ENCODE measurements at places on chromosomes 3 and 15.

DNA sequence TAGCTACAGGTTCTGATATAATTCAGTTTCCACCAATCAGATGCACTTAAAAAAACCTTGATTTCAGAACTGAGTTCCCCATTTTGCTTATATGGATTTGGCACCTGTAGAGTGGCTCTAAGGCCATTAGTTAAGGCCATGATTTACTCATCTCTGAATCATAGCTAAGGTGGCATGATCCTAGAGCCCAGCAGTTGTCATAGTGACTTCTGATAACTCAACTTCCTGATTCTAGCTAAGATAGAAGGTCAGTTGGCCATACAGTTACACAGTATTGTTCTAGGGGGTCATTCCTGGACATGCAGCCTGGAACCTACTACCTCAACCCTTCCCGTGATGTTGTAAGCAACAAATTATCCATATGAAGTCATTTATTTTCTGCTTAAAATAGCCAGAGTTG lies 15.9 kb upstream of the TMEM87A start:
- DNase-seq, result peak; percentile 51

DNA sequence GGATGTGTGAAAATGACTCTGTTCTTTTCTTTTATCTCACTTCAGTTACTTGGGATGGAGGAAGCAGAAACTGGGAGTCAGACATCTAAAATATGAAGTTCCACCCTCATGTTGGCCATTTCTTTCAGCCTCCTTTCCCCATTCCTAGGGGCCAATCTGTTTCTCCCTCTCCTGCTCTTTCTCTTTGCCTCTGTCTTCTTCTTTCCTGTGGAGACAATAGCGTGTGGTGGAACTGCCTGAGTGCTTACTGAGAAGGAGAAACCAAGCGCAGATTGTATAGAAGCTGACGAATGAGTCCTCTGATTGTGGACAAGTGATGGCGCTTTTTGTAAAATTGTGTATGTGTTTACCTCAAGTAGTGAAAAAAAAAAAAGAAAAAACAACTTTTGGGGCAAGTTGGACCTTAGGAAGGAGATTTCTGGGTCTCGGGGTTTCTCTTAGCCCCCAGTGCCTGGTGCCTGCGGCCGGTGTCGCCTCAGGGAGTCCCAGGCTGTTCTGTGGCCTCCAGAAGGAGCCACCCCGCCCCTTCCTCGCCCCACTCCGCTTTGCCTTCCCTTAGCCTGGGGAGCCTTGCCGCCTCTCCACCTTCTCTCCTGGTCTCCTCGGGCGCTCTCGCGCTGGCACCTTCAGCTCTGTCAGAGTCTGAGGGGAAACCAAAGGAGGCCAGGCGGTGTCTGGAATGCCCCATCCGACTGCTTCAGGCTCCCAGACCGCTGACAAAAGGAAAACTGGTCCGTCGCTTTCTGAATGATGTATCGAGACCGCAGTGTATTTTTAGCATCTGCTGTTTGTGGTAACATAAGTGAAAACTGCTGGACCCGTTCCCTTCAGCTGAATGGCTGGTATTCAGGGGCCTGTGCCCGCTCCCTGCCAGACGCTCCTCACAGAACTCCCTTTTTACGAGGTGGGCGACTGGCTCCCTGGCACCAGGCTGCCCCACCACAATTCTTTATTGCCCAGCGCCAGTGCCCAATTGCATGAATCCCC lies 30.1 kb downstream of the SCG5 start:
- no peak for DNase-seq

DNA sequence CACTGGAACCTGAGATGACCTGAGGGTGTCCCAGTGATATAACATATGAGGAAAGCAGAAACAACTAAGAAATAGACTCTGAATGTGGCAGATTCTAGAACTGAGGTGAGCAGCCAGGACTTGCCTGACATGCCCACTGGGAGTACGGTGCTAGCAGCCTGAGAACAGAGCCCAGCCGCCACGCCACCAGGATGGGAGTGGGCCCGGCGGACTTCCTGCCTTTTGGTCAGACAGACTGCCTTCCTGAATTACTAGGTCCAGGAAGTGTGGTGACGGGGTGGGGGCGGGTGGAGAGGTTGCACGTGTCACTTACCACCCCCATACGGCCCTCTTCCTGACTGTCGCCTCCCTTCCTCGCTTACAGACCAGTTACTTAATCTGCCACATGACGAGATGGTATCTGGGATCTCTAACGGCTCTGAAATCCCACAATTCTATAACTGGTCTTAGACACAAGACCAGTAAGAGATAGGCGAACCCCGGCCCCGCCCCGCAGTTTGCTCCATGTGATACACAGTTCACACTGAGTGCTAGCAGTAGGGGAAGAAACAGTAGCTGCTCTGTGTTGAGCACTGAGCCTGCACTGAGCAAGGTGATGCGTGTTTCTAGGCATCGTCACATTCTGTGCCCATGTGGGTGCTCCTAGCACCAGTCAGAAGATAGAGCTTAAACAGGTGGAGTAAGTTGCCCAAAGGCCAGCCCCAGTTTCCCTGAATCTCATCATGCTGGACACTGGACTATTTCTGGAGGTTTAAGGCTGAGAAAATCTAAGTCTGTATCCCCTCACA lies 95.7 kb downstream of the CPN2 start:
- DNase-seq, result peak; percentile 97

DNA sequence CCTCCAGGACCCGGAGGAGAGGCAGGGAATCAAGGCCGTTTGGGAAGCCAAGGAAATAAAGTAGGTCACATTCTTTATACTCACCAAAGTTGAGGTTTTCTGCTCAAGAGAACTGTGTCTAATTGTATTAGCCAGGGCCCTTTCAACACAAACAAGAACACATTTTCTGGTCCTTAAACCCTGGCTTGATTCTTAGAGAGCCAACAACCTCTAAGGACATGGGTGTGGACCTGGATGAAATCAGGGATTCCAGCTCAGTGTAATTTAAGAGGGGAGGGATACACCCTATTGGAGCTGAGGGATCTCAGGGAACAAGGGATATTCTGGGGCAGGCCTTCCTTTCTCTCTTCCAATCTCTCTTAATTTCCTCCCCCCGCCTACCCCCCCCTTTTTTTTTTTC lies 104.8 kb downstream of the COL6A6 start:
- no peak for DNase-seq

- DNase-seq, result no peak
Measured at GRCh38 chr3:197417441-197417840, 119.0 kb upstream of the DLG1 start.

- no peak for DNase-seq
Measured at GRCh38 chr3:58858126-58858525, 191.6 kb upstream of the FAM3D start.

DNA sequence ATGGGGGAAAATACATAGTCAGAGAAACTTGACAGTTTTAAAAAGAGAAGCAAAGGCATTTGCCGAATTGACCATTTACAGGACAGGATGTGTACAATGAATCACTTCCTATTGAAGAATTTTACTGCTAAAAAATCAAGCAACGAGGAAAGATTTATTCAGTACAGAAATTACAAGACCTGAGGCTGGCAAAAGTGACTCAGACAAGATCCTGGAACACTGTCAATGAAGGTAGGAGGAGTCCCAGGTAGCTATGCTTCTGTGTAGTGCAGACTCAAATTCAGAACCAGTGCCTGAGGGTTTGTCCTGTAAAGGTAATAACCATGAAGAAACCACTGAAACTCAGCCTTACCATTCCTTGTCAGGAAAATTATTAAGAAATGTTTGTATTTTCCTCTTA lies 120.9 kb downstream of the ZMAT3 start:
- peak; percentile 73 for DNase-seq

- no peak for DNase-seq
Measured at GRCh38 chr3:30672959-30673358, 66.6 kb downstream of the TGFBR2 start.

Data from kidney capillary endothelial cell (primary cell).